ENCODE measurements at places on chromosomes 7 and 10.

DNA sequence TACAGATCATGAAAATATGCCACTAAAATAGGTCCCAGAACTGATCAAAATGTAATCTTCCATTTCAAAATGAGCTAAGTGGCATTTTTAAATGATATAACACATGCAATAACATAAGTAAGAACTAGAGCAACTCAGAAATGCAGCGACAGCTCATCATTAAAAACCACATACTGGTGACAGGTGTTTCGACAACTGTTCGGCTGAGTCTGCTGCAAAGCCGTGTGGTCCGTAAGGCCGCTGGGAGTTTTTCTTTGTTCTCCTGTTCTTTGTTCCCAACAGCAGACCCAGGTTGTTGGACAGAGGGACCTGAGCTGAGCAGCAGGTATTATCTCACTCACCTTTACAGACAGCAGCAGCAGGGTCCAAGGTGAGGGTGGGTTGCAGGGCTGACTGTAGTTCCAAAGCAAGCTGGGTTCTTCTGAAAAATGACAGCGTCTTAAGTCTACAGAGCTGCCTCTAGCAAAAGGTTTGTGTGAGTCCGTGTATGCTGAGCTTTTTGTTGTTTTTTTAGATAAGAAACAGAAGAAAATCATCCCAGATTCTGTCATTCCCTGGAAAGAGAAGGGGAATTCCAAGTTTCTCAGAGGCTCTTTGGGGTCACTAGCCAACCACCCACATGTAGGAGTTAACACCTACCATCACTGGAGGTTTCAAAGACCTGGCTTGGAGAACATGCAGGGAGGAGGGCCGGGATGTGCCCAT, 45.4 kb upstream of the MACROH2A2 start:
- no peak for DNase-seq

GRCh38 chr10:79422178-79422892, 23.1 kb downstream of the ZCCHC24 start:
- no peak for DNase-seq

GRCh38 chr10:99337311-99337811, 8.2 kb downstream of the CNNM1 start:
- DNase-seq, result no peak

GRCh38 chr7:12233175-12233574, 22.1 kb downstream of the TMEM106B start:
- no peak for DNase-seq

- DNase-seq, result no peak
Measured at GRCh38 chr10:19658622-19659233, 157.5 kb upstream of the PLXDC2 start.

DNA sequence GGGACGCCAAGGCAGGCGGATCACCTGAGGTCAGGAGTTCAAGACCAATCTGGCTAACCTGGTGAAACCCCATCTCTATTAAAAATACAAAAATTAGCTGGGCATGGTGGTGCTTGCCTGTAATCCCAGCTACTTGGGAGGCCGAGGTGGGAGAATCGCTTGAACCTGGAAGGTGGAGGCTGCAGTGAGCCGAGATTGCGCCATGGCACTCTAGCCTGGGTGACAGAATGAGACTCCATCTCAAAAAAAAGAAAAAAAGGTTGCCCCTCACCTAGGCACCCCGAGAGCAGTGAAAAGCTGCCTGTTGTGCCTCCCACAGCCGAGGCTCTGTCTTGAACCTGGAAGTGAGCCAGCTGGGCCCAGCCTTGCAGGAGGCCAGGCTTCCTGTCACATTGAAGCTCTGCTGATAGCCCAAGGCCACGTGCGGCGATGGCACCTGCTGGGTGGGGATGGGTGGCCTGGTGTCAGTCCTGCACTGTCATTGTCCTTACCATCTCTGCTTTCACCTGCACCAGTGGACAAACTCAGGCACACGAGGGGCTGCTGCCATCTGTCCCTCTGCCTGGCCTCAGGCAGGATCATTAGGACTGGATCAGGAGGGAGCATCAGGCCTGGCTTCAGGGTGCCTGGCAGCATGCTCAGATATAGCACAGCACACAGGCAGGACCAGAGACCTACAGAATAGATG, 37.8 kb downstream of the DNAJB12 start:
- peak; percentile 39 for DNase-seq

DNA sequence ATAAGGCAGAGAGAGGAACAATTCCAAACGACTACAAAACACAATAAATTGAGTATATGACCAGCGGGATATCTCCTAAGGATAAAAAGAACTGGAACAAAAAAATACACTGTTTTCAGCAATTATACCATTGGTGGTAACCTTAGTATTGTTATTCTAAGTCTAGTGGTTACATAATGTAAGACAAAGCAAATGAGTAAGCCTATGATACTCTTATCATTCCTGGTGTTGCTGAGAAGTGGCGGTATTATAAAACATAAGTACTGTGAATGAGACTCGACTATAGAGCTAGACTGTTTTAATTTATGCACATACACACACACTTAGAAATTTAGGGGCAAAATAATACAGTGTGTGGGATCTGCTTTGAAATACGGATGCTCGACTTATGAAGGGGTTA, 107.7 kb downstream of the NRBF2 start:
- no peak for DNase-seq

DNA sequence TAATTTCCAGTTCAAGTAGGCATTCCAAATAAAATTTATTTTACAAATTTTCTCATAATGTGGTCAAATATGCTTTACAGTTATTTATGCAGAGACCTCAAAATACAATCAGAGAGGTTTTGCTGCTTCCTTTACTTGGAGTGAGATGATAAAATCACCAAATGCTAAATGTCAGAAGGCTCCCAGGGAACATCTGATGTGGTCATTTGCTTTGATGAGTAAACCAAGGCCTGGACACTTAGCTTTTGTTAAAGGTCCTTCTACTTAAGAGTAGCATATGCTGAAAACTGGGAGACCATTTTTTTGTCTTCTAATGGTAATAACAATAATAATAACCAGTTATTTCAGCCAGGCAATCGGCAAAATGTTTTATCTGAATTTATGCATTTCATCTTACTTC, 60.6 kb upstream of the AKR1E2 start:
- DNase-seq, result no peak

- no peak for DNase-seq
Measured at GRCh38 chr7:49060743-49061142, 136.4 kb downstream of the CDC14C start.

DNA sequence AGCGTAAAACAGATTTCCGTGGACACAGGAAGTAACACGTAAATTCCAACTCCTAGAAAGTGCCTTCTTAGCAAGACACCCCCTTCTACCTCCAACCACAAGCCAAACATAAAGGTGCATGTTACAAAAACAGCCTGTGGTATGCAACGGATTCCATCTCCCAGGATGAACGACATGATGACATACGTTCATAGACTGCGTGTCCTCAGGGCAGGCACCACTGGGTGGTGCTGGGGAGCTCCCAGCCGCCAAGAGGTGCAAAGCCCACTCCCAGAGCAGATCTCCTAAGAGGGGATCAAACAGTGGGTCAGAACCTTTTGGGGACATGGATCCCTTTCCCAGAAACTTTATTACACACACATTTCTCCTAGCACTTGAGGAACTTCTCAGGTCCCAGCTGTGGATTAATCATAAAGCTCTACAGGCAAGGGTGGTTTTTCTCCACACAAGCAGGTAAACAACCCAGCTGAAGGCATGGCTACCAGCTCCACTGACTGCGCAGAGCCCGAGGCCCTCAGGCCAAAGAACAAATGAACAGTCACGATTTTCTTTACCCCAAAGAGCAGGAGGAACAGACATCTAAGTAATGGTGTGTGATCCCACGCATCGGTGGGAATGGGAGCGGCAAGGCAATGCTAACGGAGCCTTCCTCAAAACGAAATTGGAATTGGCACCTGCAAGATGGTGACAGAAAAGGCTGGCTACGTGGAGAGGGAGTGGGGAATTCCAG, 13.8 kb downstream of the PSAP start:
- no peak for DNase-seq

DNA sequence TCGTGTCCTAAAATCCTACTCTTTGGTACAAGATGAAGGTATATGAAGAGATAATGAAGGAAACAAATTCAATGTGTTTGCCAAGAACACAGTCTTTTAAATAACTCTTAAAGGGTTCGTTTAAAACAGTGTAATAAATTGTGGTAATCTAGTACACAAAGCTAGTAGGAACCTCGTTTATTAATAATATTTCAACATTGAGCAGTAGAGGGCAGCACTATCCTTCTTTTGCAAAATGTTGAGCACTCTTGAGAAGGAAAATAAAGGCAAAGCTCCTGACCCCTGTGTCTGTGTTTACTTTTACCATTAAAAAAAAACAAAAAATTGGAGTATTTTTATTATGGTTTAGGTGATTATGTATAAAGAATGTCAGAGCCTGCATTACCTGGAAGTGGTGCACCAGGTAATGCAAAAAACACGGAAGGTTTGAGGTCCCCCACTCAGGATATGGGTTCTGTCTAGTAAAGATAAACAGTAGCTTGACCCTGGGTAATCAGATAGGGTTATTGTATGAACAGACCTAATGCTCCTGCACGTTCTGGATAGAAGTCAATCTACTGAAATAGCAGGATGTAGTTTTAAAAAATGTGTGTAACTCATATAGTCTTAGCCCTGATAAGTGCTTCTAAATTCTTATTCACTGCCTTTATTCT, 5.7 kb upstream of the GOT1 start:
- peak; percentile 51 for DNase-seq

DNA sequence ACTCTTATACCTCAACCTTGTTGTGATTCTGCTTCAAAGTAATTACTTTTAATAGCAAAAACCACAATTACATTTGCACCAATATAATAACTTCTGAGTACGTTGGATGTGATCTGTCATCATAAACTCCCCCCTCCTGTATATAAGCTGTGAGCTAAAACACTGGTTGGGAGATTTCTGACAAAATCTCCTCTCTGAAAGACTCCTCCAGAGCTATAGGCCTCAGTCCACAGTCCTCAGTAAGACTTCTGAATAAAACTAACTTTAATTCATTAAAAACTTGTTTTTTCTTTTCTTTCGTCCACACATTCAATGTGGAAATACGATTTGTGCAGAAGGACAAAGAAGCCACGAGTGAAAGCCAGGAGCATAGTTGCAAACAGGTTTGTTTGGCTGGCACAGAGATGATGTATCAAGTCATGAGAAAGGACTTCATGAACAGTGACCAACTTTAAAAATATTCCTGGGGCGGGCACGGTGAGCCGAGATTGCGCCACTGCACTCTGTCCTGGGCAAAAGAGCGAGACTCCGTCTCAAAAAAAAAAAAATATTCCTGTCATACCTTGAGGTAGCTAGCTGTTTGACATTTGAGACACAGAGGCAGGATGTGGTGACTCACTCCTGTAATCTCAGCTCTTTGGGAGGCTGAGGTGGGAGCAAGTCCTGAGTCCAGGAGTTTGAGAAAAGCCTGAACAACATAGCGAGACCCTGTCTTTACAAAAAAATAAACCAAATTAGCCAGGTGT, 91.1 kb upstream of the ARHGAP21 start:
- DNase-seq, result peak; percentile 20

DNA sequence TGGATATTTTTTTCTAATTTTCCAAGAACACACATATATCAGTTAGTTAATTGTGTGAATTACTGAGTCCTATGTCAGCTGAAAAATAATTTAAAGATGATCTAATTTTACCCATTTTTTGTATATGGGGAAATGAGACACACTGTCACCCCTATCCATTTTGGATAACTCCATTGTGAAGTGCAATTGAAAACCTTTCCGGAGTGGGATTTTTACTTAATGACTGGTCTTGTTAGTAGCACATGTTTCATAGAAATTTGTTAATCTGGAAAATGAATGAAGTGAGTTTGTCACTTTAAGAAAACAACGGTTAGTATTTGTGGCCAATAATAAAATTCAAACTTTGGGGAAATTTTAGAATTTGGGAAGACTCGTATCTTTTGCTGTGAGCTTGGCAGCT, 2.0 kb downstream of the GARS1 start:
- no peak for DNase-seq

DNA sequence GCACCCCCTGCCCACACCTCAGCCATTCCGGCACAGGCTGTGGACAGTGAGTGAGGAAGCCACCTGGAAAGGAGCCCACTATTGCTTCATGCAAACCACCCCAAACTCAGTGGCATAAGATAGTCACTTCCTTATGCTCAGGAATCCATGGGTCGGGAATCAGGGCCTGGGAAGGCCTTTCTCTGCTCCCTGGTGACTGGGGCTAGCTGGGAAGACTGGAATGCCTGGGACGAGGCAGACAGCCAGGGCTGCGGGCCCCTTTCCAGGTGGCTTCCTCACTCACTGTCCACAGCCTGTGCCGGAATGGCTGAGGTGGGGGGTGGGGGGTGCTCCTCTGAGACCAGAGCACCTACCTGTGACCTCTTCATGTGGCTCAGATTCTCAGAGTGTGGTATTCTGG, 74.1 kb upstream of the GRB10 start:
- DNase-seq, result no peak

- no peak for DNase-seq
Measured at GRCh38 chr10:31215052-31215451, 104.0 kb upstream of the ZEB1 start.

GRCh38 chr7:30548845-30549244, 44.2 kb upstream of the GGCT start:
- DNase-seq, result peak; percentile 44

DNA sequence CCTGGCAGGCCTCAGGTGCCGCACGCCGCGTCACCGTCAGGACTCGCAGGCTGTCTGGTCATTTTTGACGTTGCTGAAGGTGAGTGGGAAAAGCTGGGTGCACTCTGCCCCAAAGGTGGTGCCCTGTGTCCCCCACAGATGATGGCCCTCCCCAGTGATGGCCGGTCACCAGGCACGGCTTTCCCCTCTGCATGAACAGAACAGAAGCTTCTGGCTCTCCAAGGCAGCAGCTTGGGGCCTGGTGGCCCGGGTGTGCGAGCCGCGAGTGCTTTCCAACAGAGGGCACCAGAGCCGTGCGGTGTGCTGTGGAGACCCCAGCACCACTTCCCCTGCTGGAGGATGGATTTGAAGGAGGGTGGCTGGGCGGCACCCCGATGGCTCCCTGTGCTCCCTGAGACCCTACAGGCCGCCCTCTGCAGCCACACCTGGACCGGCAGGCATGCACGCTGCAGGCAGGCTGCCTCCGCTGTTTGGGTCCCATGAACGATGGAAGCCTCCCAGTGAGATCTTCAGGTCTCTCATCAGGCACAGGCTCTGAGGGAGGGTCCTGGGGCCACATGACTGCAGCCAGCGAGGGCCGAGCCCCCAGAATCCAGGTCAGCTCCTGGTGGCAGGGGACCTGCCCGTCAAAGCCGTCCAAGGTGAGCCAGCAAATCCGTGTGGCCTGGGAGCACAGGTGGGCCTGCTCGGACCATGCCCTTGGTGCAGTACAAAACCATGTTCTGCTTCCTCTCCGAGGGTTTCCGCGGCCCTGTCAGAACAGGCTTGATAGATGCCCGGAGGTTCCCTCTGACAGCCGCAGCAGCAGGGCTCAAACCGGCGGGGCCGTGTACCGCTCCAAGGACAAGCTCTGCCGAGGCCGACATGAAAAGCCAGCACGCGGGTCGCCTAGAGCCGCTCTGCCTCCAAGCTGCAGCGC, 195.4 kb downstream of the EBF3 start:
- no peak for DNase-seq

- DNase-seq, result no peak
Measured at GRCh38 chr10:75291805-75292204, 56.0 kb upstream of the COMTD1 start.

DNA sequence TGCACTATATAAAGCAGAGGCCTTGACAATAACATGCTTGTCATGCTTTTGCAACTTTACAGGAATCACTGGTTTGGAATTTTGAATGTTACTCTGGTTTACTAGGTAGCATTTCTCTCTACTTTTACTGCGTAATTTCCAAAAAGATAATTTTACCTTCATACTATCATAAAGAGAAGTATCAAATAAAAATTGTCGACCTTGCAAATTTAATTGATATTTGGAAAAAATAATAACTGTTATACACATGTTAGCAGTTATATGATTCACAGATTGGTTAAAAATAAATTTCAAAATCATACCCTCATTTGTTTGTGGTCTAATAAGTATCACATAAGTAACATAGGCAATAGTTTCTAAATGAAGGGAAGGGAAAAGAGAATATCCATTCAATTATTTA, 228.5 kb upstream of the CACNA2D1 start:
- no peak for DNase-seq

All from activated CD4-positive, alpha-beta T cell treated with anti-CD3 and anti-CD28 coated beads, Interleukin-2, Interleukin-6, amounts not matched to agents 100 ng/mL and 50 ng/mL, durations not matched to agents 16 hours and 8 hours (primary cell).